ENCODE measurements at places on chromosomes 12 and 14.
A peak's percentile ranks its signal among the peaks of the same experiment; 100 is the strongest.

GRCh38 chr14:58805057-58805456 is 167.3 kb downstream of the DACT1 start:
- no peak for DNase-seq

DNA sequence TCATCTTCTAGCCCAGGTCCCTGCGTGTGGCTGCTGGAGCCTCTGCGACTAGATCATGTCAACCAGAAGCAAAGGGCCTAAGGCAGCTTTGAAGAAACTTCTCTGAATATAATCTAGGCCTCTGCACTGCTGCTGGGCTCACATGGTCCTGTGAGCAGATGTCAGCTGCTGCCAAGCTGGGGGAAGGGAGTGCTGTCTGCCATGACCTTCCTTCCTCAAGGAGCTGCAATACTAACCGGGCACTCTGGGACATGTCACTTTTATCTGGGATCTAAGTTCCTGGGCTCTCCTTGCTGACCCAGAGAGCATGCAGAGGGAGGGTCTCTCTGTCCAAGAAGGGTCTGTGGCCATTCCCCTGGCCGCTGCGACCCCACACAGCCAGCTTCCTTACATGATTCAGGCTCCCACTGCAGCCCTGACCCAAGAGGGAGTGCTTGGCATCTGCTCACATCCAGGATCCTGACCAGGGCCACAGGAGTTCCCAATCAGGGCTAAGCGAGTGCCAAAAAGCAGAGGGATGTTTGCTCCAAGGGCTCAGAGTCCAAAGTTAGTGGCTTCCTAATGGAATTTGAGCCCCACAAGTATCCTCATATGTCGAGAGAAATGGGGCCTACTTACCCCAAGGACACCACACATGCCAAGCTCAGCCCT is 74.0 kb downstream of the PLEKHG3 start:
- no peak for DNase-seq

GRCh38 chr14:104864267-104865080 is 594 bp upstream of the CEP170B start:
- no peak for DNase-seq

- DNase-seq, result no peak
Measured at GRCh38 chr12:94123127-94123526, 25.2 kb upstream of the PLXNC1 start.

DNA sequence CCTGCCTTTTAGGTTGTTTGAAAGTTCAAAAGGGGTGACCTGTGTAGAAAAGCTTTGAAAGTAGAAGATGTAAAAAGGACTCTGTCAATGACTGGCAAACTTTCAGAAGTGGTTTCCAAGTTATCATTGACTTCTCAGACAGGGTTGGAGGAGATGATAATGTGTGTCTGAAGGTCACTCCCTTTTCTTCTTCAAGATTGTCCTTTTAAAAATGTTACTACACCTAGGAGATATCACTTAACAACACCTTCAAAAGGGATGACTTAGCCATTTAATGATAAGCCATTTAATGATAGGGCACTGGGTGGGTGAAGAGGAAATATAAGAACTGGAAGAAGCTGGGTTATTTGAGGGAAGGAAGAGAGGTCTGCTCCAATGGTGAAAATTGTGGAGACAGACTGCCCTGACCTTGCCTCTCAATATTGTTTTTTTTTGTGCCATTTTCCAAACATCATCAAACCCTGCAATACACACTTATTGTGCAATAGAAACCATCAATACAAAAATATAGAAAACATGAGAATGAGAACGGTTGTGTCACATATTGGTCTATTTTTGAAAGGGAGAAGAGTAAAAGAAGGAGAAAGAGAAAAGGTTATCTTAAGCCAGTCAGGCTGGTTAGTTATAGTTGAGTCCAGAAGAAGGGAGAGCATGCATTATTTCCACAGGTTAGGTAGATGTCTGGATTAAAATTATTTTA is 38.8 kb downstream of the BEST3 start:
- DNase-seq, result no peak

- no peak for DNase-seq
Measured at GRCh38 chr12:125453751-125454150, 388.5 kb downstream of the AACS start.

DNA sequence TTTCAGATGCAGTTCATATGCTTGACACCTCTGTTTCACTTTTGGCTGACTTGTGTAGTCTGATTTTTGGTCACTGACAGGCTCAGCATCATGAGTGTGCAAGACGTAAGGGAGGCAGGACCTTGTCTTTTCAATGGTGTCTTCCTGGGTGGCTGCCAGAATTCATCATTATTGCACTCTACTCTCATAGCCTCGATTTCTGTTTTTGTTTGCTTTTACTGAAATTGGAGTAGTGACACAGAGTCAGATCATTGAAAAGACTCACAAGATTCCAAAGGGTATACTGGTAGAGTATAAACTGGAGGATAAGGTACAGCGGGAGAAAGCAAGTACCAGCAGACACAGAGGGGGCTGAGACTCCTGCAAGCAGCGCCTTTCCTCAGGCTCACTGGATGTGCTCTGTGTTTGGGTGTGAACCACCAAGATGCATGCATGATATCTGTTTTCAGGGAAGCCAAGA is 126.3 kb upstream of the FGD4 start:
- no peak for DNase-seq

GRCh38 chr14:95701846-95702221 is 12.1 kb downstream of the TCL1A start:
- no peak for DNase-seq

- peak; percentile 12 for DNase-seq
Measured at GRCh38 chr12:91562476-91562875, 379.9 kb upstream of the DCN start.

GRCh38 chr12:106583242-106584103 is 669 bp downstream of the RFX4 start:
- DNase-seq, result no peak

GRCh38 chr14:50012644-50013043 is 103.7 kb downstream of the VCPKMT start:
- no peak for DNase-seq

DNA sequence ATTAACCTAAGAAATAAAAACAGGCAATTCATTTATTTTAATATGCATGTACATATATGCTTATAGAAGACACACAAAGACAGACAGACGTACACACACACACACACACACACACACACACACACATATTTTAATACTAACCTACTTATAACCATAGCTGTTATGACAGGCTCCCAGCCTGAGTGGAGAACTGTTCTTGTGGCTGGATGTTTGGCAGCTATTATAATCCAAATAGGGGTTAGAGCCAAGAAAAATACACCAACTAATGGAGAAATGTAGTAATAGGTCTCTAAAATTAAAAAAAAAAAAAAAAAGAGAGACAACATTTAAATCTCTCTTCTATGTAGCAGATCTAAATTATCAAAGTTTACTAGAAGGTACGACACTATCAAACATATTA is 91.8 kb downstream of the SLC41A2 start:
- no peak for DNase-seq

DNA sequence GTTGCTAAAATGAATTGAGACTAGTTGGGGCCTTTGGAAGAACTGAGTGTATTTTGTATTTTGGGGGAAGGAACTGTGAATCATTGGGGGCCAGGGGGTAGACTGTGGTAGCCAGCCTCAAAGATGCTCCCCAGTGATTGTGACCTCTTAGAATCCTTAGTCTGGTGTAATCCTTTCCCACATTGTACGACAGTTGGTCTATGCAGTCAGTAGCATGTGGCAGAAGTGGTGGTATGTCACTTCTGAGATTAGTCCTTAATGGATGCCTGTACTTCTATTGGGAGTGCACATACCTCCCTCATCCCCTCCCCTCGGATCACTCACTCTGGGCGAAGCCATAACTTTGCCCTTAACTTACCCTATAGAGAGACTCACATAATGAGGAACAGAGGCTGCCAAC is 48.0 kb downstream of the USP15 start:
- no peak for DNase-seq

DNA sequence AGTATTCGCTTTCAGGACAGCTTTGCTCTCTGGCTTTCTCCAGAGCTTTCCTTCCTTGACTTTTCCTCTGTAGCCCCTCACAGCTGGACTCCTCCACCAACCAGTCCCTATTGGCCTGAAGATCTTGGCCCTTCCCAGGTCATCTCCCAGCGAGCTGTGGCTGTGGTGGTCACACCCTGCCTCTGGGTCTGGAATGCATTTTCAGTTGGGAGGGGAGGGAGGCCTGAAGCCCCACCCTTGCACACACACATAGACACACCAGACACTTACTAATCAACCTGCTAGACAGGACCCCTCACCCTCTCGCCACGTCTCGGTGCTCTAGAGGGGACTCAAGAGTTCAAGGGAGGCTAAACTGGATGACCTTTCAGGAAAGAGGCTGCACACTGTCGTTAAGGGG is 13.9 kb downstream of the JDP2 start:
- no peak for DNase-seq

GRCh38 chr12:108063192-108063591 is 65.9 kb upstream of the WSCD2 start:
- no peak for DNase-seq

GRCh38 chr12:123657211-123657610 is 13.7 kb upstream of the TCTN2 start:
- no peak for DNase-seq

GRCh38 chr12:93743999-93744689 is 67.0 kb downstream of the CRADD start:
- DNase-seq, result no peak

- DNase-seq, result no peak
Measured at GRCh38 chr12:28781671-28782652, 367.1 kb upstream of the FAR2 start.

DNA sequence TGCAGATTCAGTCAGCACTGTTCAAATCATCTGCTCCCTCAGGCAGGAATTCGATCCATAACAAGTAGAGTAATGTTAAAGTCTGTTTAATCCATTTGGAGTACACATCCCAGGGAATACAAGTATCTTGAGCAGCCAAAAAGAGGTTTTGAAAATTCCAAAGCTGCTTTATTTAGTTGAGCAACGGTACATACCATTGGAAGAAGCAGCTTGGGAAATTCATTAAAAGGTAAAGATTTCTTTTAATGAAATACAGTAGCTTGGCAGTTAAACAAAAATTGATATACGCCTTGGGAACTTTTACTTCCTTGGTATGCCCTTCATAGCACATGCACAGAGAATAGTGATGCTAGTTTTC is 153.8 kb downstream of the LRIG3 start:
- DNase-seq, result no peak

- no peak for DNase-seq
Measured at GRCh38 chr12:41621291-41621690, 433.2 kb downstream of the PDZRN4 start.

- peak; percentile 34 for DNase-seq
Measured at GRCh38 chr12:11981121-11981733, 89.5 kb upstream of the BCL2L14 start.

- DNase-seq, result no peak
Measured at GRCh38 chr14:22897357-22897756, 14.3 kb downstream of the REM2 start.

DNA sequence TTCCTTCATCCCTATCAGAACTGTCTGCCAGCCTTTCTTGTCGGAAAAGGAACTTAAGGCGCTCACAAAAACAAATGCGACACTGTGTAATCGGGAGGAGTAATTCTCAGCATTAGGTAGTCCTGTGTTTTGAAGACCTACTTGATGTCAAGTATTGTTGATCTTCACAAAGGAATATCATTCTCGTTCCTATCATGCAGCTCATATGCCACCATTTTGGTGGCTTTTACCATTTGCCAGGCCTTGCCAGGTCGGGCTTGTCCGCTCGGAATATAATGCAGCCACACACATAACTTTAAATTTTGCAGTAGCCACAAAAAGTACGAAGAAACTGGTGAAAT is 903 bp upstream of the PPP4R3A start:
- no peak for DNase-seq

DNA sequence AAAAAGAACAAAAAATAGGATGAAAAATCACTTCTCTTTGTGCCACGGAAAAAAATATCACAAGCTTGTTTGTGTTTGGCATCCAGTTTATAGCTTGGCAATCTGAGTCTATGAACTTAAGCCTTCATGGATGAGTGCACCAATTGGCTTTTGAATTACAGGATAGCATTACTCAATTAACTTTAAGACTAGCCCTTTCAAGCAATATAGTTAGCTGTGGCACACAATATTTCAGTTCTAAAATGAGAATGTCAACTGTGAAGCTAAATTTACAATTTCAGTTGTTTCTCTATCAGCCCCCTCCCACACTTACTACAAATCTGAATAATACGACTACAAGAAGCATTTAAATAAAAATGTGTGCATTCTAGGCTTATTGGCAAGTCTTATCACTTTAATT is 8.3 kb downstream of the RERG start:
- no peak for DNase-seq

DNA sequence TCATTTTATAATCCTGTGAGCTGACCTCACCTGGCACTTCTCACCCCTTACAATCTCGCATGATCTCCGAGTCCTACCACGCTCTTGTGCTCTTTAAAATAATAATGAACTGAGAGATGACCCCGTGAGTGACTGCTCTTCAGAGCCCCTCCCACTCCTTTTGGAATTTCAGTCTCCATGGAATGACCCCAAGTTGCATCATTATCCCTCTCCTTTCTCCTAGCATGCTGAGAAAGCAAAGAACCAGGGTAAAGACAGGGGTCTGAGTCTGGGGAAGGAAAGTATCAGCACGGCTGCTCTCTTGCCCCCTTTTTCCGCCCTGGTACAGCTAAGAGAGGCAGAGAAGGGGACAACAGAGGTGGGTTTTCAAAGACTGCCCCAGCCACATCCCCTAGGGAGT is 178.3 kb upstream of the PLEKHA5 start:
- DNase-seq, result no peak

GRCh38 chr12:46944088-46944487 is 118.3 kb upstream of the SLC38A4 start:
- no peak for DNase-seq

DNA sequence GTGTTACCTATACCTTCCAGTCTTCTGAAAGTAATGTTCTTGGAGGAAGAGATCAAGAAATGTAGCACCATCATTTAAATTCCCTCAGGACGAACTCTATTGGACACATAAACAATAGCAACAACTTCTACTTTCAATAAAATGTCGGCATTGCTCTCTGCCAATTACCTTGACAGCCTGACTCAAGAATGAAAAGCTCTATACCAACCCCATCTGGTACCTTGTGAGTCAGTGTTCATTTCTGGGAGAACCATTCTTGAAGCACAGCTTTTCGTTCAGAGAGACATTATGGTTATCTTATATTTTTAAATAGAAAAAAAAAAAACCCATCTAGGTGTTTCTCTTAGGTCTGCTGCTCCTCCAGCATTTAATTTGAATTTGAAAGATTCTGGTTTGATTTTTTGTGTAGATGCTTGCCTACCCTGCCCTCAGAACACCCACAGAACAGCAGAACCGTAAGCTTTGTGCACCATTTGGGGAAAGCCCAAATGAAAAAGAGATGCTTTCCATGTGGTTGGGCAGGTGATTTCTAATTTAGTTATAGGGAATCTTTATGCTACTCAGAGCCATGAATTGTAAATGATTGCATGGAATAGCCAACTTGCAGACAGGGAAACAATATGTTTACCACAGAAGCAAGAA is 156.0 kb downstream of the SAMD4A start:
- no peak for DNase-seq

GRCh38 chr12:48881686-48882314 is 16.1 kb upstream of the RND1 start:
- no peak for DNase-seq

GRCh38 chr12:20128928-20129327 is 239.4 kb upstream of the PDE3A start:
- DNase-seq, result no peak

DNA sequence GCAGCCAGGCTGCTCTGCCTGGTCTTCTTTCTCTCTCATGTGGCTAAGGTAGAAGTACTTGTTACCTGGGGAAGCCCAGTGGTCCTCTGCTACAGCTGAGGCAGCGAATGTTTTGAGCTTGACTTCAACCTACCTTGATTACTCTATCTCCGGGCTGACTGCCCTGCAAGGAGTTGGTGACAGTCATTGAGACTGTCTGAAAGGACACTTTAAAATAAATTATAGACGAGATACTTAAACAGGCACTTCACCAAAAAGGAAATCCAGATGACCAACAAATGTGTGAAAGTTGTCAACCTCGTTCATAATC is 474 bp upstream of the CIT start:
- no peak for DNase-seq

Measured in activated CD4-positive, alpha-beta T cell treated with anti-CD3 and anti-CD28 coated beads, Interleukin-2, amount 50 U/mL, for 4 hours (primary cell).